ENCODE measurements at places on chromosomes 11 and 22.

DNA sequence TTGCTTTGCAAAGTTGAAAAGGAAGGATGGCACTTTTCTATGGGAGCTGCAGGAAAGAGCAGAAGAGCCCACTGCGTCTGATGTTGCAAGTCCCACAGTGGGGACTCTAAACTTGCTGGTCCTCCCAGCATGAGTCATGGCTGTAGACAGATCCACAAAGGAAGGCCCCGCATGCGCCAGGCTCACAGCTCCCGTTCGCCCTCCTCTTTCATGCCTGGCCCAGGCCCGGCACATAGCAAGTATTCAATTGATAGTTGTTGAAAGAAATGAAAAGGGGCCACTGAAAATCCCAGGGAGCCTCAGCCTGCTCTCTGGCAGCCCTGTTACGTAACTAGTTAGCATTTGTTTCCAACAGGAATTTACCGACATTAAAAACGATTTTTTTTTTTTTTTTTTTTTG, 18.9 kb downstream of the AP1B1 start:
- no peak for DNase-seq

DNA sequence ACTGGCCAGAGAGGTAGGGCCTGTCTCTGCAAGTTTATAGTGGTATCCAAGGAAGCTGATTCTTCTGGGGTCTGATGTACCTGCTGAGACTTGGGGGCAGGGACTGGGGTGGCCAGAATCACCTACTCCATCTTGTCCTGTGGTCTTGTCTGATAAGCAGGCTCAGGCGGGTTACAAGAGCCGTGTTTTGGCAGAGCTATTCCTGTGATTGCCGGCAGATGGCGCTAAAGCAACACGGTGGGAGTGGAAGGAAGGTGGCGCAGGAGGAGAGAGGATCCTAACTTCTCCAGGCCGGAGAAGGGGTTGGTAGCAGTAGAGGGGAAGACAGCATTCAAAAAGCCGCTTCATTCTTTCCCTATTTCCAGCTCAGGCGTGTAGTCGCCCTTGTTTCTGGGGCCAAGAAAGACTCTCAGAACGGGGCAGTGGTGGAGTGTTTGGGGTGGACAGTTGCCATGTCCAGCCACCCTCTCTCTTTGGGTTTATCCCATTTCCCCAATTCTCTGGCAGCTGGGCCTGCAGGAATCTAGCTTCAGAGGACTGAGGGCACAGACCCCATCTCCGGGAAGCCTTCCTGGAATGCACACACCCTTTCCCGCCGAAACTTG, 15.1 kb downstream of the CHRM1 start:
- peak; percentile 64 for DNase-seq

DNA sequence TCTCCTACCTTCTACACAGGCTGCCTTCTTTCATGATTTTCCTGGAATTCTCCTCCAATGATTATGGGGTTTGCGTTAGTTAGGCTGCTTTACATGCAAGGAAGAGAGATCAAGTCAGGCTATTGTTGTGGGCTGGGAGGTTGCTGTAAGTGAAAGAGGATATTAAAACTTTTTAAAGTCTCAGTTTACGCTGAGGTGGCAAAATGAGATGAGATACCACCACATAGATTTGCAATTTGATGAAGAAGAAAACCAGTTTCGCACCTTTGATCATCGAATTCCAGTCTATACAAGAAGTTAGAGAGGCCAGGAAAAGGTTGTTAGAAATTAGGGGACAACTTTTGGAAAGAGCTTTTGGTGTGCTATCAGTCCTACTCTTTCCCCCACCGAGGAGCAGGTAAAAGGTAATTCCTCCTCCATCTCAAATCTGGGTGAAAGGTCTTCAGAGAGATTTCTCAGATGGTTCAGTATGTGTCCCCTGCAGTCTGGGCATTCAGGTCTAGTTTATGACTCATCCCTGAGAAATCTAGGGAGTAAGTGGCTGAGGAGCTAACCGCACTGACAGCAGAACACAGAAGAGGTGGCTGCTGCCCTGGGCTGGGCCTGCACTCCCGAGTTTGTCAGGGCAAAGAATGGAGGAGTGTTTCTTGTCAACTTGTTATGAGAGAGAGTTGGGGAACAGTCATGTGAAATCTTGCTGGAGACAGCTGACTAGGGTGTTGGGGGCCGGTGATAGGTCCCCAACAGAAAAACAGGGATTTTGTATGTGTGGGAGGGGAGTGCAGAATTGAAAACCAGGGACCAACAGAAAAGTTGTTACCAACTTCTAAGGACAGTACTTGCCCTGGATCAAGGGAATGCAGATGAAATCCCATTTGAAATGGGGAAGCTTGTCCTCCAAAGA, 34.7 kb downstream of the CCDC83 start:
- no peak for DNase-seq

DNA sequence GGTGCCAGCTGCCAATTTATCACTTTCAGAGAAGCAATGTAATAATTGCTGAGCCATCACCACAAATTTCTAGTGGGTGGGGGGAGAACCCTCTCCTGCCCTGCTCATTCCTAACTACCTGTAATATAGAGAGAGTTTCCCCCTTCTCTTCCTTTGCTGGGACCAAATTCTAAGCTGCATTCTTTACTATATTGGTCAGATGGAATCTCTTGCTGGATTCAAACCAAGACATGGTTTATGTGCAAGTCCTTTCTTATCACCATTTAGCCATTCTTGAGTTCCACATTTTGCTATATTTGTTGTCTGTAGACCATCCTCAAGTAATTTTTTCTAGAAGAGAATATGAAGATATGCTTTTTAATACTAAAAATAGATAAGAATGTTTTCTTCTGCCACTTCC, 452.1 kb downstream of the MN1 start:
- DNase-seq, result no peak

DNA sequence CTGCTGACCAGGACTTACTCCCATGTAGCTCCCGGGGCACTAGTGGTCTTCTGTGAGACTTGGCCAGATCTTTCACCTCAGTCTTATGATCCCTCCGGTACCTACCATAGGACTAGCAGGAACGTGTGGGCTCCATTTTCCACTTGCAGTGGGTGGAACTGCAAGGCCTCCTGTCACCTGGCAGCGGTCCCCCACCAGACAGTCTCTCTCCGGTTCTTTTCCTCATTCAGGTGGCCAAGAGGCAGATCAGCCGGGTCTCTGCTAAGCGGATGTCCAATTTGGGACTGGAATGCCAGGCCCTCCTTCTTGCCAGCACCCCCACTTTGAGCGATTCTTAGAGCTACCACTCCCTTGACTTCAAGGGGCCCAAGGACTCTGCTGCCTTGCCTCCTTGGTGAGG, 158.9 kb downstream of the NAV2 start:
- no peak for DNase-seq

GRCh38 chr11:6321961-6322362, 1.7 kb upstream of the CAVIN3 start:
- DNase-seq, result no peak

- no peak for DNase-seq
Observed at GRCh38 chr11:96194581-96195374, 148.2 kb downstream of the MAML2 start.

DNA sequence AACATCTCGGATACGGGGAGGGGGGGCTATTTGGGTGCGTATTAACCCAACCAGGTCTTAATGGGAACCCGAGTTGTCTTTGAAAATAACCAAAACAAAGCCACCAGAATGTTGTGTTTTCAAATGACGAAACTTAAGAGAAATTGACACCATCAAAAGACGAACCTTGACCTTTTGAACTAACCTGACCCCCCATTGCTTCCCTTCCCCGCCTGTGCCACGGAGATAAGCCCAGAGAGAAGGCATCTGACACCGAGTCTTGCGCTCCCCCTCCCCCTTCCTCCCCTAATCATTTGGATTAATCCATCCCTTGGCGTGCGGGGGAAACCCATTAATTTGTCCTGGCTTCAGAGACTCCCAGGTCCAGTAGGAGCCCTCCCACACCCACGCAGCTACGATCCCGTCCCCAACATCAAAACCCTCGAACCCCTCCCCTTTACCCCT, 4.5 kb upstream of the GCAT start:
- DNase-seq, result no peak

GRCh38 chr11:34245041-34245440, 112.8 kb downstream of the ABTB2 start:
- no peak for DNase-seq

- no peak for DNase-seq
Observed at GRCh38 chr11:85752201-85752889, 58.6 kb downstream of the SYTL2 start.

GRCh38 chr11:57776577-57777210, 15.1 kb downstream of the CTNND1 start:
- no peak for DNase-seq

- DNase-seq, result no peak
Observed at GRCh38 chr22:24183321-24184031, 2.2 kb downstream of the SUSD2 start.

DNA sequence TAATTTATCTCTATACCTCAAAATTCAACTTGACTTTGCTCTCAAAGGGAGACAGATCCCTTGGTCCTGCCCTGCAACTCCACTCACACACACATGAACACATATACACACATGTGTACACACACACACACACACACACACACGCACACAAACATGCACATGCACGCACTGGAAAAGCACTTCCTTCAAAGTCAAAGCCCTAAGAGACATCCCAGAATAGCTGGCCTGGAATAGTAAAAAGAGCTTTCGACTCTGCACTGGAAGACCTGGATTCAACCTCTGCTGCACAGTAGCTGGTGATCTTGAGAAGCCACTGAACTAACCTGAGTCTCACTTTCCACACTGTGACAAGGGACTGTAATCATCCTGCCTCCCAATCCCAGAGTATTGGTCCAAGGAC, 26.8 kb downstream of the TENM4 start:
- no peak for DNase-seq

DNA sequence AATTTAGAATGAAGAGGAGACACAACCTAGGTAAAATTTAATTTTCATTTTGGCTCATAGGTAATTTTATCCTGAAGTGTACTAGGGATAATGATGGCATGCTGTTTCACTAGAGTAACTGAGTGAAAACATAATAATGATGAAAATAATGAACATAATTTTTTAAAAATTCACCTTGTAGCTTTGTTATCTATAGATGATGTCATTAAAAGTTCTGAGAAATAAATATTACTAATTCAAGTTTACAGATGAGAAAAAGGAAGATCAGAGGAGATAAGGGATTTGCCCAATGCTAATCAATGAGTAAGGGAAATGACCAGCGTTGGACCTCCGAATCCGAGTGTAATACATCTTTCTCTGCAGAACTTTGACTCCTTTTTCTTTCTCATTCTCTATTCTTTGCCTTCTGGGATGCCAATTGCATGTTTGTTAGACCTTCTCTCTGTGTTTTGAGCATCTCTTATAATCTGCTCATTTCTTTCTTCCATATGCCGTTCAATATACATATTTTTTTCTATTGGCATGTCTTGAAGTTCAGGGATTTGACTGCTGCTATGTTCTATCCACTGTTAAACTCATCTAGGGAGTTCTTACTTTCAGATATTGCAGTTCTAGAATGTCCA, 186.5 kb downstream of the SNX19 start:
- no peak for DNase-seq
